Activated CD8-positive, alpha-beta memory T cell treated with anti-CD3 and anti-CD28 coated beads, Interleukin-2, amount 50 U/mL, for 48 hours (primary cell): ENCODE measurements at places on chromosomes 5 and 9.
A peak's percentile ranks its signal among the peaks of the same experiment; 100 is the strongest.

DNA sequence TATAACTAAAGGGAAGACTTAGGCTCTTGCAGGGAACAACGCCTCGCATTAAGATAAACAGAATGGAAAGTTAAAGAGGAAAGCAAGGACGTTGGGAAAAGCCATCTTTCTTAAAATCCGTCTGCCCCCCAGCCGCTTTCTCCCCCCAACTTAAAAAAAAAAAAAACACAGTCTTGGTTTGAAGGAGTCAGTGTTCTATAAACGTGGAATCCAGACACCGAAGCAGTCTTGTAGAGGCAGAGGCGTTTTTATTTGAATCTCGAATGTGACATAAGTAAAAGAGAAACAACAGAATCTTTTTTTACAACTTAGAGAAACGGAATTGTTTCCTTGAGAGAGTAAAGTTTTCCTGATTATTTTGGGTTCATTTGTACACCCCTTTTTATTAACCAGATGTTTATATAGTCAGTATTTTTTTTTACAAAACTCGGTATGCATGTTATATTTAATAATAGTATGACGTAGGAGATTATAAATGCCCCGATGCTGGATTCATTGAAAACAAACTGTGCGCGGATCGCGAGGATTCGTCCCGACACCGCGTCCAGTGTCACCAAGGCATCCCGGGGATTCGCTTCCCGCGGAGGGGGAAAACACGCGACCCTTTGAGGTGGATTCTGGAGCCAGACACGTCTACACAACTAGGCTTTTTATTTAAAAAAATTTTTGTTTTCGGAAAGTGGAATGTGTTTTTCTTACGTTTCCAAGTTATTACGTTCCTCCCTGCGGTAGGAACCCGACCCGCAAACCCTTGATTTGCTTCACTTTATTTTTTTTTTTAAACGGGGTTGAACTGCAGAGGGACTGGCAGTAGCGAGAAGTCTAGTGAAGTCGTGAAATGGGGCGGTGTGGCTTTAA is 6.7 kb downstream of the PTCH1 start:
- DNase-seq, result peak; percentile 54

- no peak for DNase-seq
Measured at GRCh38 chr5:106854922-106855321, 815.8 kb downstream of the EFNA5 start.

DNA sequence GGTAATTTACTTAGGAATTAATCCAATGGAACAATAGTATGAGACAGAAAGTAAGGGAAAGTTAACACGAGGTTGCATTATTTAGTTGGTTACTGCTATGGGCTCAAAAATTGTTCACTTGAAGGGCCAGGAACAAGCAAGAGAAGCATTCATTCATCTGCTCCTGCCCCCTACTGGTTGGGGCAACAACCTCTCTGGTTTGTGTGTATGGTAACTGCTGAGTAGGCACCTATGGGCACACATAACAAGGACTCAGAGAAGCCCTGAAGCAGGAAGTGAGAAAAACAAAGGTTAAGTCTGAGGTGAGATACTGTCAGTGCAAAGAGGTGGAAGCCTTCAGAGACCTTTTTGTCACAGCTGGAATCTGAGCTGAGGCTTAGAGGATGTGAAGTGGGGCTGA is 34.4 kb upstream of the RANBP6 start:
- no peak for DNase-seq

- no peak for DNase-seq
Measured at GRCh38 chr5:14105718-14106410, 37.3 kb upstream of the TRIO start.

DNA sequence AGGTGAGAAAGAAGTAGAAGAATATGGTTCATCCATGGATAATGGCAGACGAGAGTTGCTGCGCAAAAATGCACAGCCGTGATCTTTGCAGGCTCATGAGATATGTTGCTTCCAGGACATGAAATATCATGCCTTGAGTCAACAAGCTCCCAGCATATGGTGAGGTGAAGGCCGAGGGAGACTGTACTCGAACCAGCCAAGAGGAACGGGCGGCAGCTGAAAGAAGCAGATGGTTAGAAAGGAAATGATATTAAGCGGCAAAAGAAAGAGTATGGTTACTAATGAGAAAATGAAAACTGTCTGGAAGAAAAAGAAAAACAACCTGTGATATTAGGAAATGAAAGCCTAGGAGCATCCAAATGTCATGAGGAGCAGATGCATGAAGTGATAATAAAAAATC is 344.7 kb upstream of the DAP start:
- DNase-seq, result no peak
